Stimulated activated CD8-positive, alpha-beta memory T cell treated with anti-CD3 and anti-CD28 coated beads, Interleukin-12 subunit alpha, Interleukin-12 subunit beta, amount 100 ng/mL, for 4 hours (primary cell): ENCODE measurements at places on chromosomes 2 and 18.

GRCh38 chr2:15302154-15302553, 259.0 kb downstream of the NBAS start:
- DNase-seq = no peak

GRCh38 chr2:29193681-29194080, 78.5 kb downstream of the CLIP4 start:
- DNase-seq = no peak

DNA sequence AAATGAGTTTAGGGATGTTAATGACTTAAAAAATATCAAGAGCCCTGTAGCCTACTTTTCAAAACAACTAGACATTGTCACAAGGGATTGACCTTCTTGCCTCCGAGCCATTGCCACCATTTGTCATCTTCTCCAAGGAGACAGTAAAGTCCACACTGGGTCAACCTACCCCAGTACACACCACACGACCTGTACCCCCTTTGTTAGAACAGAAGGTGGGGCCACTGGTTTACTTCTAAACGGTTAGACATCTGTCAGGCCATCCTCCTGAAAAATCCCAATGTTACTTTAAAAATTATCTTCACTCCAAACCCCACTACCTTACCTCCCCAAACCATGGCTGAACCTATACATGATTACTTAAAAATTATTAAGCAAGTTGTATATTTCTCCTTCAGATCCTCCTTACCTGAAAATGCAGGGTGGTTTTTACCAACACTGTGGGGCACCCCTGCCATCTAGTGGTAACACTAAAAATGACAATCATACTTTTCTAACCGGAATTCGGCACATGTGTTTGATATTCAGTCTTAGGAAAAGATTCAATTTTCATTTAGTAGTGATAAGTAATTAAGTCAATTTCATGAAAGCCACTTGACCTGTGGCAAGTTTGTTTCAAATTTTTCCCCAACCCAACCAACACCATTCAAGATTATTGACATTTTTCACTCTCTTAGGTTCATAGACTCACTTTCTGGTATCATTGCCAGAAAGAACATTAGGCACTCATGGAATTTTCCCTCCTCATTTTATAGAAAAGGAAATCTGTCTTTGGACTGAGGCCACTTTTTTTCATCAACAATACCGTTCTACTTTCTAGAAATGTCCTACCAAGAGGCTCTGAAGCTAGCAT, 265.3 kb upstream of the PKDCC start:
- no peak for DNase-seq

GRCh38 chr2:158546412-158547144, 89.8 kb downstream of the PKP4 start:
- no peak for DNase-seq

- DNase-seq = no peak
Measured at GRCh38 chr2:146321175-146321574, 1523.7 kb upstream of the ACVR2A start.

DNA sequence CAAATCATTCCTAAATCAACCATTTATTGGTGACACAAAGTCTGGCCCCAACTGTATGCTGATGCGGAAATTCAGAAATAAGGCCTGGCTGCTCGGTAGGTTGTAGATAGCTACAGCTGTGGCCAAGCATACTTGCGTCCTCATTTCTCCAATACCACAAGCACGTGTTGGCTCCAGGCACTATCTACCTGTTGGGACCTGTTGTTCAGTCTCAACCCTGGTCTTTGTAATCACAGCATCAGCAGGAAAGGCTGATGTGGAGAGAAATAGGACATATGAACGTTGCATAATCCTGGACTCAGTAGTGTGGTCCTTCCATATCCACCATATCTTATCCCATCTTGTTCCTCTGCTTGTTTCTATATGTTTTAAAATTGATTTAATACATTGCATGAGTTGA, 212.6 kb downstream of the PMAIP1 start:
- DNase-seq = no peak

GRCh38 chr2:42957861-42958301, 165.5 kb upstream of the HAAO start:
- no peak for DNase-seq

- no peak for DNase-seq
Measured at GRCh38 chr18:59279722-59280121, 6.5 kb upstream of the RAX start.

GRCh38 chr2:217798191-217798590, 204.6 kb downstream of the TNS1 start:
- DNase-seq = no peak

- no peak for DNase-seq
Measured at GRCh38 chr18:36314098-36314497, 16.6 kb downstream of the FHOD3 start.

- no peak for DNase-seq
Measured at GRCh38 chr2:239175181-239175580, 225.6 kb downstream of the HDAC4 start.

DNA sequence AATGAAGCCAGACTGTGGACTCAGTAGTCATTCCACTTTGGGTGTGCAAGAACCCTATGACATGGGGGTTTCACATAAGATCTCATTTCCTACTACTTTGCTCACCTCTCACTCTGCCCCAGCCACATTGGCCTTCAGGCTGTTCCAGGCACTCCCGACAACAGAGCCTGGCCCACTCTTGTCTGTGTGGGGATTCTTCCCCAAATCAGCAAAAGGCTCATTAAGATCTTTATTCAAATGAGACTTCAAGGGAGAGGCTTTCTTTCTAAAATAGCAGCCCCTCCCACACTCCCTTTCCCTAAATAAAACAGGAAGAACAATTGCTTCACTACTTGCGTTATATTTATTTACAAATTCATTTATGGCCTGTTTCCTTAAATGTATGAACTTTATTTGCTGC, 3.5 kb upstream of the CDC42EP3 start:
- no peak for DNase-seq

DNA sequence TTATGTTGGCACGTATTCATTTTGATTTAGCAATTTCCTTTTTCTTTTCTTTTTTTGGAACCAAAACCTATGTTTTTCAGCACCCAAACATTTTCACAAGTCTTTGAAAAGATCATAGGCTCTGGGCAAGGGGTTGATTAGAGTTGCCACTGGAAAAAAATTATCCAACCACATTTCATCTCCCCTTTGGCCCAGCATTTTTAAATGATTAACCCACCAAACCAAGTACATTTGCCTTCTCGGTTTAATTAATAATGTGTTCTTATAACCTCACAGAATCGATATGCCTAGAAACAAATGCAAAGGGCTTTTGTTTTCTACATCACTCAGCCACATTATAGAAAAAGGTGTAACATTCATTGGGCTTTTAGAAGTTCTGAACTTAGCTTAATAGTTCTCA, 66.1 kb downstream of the CHST9 start:
- no peak for DNase-seq

DNA sequence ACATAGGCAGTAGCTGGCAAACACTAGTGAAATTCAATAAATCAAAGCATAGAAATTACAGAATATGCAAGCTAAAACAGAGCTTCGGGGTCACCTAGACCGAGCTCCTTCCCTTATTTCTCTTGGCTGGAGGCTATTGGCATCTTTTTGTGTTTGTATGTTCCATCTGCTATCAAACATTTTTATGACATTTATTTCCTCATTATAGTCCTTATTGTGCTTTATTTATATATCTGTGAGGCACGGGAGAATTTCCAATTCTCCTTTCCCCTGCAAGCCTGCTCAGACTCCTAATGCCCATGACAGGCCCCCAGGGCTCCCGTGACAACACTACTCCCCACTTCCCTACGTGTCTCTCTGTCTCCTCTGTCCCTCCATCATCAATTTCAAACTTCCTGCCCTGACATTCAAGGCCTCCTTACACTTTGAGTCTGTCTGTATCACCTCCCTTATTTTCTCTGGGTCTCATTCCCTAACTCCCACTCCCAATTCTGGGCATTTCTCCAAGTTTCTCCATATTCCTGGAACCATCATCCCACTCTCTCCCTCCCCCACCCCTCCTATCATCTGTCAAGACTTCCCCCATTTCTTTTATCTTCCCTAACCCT, 316.9 kb downstream of the OSR1 start:
- no peak for DNase-seq

- no peak for DNase-seq
Measured at GRCh38 chr2:48993576-48993975, 160.7 kb downstream of the FSHR start.

GRCh38 chr2:136185981-136186776, 68.2 kb upstream of the CXCR4 start:
- no peak for DNase-seq

DNA sequence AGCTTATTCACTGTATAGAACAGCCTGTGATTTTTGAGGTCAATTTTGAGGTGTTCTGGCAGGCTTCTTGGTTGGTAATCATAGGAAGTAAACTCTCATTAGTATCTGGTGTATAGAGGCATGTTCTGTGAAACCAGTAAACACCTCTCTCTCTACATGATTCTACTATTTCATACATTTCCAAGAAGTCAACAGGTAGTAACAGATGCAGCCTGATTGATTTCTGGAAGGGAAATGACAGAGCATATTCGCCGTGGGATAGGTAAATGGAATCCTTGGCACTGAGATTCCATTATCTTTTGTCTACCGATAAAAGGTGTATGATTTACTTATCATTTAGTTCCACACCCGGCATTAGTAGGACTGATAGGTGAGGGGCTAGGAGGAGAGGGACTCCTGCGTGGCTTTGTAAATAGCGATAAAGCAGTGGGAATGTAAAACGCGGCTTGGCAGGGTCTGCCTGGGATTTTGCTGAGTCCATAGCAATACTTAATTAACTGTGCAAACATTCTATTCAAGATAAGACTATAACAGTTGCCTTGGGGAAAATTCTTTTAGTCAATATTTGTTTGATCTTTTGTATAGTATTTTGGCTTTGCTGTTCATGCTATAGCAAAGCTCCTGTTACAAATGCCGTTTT, 32.3 kb downstream of the LYPD6B start:
- DNase-seq = no peak

GRCh38 chr18:52278191-52278590, 61.8 kb upstream of the DCC start:
- no peak for DNase-seq

DNA sequence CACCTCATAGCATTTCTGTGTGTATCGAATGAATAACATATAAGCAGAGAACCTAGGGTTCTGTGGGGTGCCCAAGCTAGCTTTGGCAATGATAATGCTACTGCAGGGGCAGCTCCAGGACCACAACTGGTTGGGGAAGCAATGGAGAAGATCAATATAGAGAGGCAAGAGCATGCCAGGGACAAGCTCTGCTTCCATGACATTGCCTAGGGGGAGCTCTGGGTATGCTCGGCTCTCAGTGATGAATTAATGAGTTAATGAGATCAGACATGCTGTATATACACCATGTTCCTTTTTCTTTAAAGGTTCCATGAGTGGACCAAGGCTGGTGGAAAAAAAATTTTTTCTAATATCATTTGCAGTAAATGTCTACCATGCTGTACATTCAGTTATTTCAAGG, 618.4 kb downstream of the BCL11A start:
- no peak for DNase-seq

DNA sequence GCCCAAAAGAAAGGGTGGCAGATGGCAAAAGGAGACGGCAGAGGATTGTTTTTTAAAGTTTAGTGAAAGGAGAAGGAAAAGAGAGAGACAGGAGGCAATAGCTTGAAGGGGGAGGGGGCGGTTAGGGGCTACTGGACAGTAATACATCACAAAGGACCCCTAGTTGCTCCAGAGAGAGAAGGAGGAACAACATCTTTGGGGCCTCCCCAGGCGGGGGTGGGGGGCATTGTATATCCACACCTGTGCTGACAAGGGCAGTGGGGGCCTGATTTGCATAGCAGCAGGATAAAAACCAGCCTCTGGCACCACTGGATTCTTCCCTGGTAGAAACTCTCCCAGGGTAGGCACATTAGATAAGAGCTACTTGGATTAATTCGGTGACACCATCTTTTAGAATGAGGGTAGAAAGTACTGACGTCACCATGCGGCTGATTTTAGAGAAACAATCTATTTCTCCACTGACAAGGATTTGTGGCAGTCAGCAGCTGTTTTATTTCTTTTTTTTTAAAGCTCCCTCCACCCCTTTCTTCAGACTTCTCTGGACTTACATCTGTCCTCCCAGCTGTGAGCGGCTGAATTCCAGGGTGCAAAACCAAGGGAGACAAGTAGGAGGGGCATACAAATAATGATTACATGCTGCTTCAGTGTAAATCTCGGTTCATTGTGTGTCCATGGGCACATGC, 199.8 kb upstream of the NRP2 start:
- DNase-seq = no peak

DNA sequence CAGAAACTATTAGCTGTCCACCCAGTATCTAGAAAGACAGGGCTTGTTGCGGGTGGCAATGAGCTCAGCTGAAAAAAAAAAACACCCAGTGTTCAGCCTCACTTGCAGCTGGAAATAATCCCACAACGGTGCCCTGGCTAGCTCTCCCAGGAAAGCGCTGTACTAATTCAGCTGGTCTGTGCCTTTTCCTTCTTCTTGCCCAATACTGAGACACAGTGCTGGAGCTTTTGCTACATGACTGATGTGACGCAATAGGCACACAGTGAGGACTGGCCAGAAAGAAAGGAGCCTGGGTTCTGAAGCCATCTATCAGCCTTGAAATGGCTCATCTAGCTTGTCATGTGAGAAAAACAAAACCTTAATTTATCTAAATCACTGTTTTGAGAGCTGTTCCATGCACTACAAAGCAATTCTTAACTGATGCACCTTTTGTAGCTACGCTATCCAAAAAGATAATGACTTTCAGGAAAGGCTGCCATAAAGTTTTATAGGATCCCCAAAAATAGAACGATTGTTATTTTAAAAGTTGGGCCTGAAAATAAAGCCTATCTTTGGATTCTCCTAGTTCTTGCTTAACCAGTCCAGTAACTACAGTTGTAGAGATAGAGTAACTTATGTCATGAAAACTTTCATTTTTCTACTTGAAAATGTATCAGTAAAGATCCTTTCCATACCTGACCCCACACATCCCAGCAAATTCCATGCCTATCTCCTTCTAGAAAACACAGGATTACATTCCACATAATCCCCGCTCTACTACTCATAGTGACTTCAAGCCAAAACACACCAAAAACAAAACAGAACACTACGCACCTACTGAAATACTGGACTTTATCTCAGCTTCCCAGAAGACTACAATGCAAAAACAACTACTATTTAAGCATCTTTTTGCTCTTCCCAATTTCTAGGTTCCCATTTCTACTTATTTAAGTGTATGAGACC, 15.9 kb downstream of the KIDINS220 start:
- no peak for DNase-seq

DNA sequence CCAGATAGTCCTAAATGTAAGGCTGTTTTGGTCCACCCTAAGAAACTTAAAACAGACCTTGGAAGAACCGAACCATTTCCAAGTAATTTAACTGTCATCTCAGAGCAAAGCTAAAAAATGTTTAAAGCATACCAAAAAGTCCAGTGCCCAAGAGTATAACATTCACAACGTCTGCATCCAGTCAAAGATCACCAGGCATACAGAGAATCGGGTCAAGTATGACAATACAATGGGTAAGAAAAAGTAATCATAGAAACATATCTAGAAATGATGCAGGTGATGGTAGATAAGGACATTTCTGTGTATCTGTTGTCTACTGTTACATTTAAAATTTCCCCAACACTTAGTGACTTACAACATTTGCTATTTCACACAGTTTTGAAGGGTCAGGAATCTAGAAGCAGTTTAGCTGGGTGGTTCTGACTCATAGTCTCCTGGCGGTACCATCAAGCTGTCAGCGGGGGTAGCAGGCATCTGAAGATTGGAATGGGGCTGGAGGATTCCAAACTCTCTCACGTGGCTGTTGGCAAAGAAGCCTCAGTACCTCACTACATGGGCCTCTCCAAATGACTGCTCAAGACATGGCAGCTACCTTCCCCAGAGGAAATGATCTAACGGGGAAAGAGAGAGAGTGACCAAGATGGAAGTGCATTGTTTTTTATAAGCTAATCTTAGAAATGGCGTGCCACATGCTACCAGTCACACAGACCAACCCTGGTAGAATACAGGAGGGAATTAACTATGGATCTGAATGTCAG, 36.6 kb upstream of the DYNC2LI1 start:
- DNase-seq = no peak
